ENCODE measurements at places on chromosomes 16 and 17.
A peak's percentile ranks its signal among the peaks of the same experiment; 100 is the strongest.

DNA sequence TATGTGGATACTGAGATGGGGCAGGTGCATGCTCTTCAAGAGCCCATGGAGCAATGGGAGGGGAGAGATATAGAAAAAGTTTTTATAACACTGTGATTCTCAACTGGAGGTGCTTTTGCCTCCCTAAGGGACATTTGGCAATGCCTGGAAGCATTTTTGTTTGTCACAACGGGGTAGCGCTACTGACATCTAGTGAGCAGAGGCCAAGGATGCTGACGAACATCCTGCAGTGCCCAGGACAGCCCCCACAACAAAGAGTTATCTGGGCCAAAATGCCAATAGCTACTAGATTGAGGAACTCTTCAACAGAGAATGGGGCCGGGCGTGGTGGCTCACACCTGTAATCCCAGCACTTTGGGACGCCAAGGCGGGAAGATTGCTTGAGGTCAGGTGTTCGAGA, 67.2 kb upstream of the CLEC3A start:
- no peak for DNase-seq

DNA sequence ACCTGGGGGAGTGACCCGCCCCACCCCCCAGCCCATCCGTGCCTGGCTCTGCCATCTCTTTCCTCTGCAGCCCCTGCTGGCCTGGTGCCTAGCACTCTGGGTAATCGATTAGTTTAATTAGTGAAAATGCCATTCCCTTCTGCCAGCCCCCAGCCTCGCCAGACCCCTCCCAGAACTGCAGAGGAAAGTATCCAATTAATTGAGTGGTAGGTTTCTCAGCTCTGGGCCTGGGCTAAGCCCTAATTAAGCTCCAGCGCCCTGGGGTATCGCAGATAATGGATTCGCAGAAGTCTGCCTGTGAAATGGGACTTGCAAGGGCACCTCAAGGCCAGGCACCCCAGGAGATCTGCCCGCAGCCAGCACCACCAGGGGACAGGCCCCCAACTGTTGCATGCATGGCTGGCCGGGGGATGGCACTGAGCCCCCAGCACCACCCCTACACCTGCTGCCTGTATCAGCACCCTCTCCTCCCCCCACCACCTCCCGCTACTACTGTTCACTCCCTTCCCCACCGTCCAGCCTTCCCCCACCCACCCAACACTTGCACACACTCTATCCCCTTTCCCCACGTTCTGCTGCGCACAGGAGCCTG, 19.7 kb upstream of the SPPL2C start:
- DNase-seq, result no peak

DNA sequence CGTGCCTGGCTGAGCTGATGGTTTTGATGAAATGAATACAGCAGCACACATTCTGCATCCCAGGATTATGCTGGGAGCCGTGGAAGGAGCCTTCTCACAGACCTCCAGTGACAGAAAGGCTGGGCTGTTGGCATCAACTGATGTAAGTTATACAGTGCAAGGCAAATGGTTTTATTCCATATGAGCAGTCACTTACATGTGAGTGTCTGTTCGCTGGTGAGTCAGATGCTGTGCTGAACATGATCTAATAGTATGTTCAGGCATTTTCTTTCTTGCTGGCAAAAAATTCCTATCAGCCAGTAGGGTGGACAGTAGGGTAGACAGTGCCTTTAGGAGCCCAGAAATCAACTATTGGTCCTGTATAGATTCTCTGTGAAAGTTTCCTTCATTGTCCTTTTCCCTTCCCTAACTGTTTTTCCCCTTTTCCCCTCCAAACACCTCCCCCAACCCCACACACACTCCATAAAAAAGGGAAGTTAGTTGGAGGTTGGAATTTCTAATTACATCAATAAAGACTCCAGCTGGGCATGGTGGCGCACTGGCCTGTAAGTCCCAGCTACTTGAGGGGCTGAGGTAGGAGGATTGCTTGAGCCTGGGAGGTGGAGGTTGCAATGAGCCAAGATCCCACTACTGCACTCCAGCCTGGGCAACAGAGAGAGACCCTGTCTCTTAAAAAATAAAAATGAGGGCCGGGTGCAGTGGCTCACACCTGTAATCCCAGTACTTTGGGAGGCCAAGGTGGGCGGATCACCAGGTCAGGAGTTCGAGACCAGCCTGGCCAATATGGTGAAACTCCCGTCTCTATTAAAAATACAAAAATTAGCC, 36.2 kb downstream of the LDHD start:
- peak; percentile 46 for DNase-seq

- DNase-seq, result peak; percentile 61
These were observed 924 bp downstream of the ZNF598 start for GRCh38 chr16:2008631-2009163.

- peak; percentile 60 for DNase-seq
These were observed 17.7 kb downstream of the SLC16A3 start for GRCh38 chr17:82246365-82247181.

- no peak for DNase-seq
These were observed 17.5 kb downstream of the GRIN2C start for GRCh38 chr17:74842146-74842598.

DNA sequence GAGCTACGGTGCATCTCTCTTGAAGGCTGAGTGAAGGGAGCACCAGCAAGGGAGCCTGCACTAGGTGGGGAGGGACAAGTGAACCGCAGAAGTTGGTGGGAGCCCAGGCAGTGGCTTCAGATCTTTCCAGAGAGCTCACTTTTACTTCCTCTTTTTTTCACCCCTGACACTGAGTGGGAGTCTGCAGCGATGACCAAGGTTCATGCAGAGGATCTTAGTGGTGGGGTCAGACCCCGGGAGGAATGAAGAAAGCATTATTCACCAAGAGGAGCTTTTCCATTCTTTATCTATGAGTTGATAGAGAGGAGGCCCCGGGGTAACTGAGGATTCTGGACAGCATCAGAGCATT, 3.0 kb upstream of the CCL2 start:
- no peak for DNase-seq

GRCh38 chr17:47808830-47809480, 12.6 kb downstream of the OSBPL7 start:
- DNase-seq, result no peak

DNA sequence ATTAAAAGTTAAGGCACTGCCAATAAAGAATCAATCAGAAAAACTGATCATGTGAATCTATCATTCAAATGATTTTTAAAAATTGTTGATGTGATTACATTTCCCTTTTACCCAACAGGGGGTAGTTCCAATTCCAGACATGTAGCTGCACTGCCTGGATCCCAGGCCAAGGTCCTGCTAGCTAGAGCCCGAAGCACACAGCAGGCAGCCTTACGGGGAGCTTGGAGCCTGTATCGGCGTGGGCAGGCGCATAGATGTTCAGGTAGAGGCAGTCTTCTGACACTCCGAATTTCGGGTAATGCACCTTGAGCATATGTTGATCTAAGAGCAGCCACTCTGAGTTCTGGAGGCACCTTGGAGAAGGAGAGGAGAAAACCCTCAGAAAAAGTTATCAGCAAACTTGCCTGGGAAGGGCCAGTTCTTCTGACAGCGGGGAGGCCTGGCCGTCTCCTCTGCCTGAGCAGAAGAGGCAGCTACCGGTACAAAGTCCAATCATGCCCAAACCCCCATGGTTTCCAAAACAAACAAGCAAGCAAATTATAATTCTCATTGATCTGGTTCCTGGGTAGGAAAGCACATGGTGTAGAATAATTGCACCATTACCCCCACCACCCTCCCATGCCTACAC, 3.6 kb downstream of the CES5A start:
- no peak for DNase-seq

DNA sequence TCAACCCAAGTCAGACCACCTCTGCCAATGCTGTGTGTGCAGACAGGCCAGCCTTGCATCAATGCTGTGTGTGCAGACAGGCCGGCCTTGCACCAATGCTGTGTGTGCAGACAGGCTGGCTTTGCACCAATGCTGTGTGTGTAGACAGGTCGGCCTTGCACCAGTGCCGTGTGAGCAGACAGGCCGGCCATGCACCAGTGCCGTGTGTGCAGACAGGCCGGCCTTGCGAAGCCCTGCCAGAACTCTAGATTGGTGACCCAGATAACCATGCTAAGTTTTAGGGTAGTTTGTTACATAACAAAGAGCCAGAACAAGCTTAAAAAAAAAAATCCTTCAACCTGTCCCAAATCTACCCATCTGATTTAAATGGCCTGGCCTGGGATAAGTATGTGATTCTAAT, 54.3 kb downstream of the ELAC2 start:
- no peak for DNase-seq

GRCh38 chr16:9703731-9704130, 478.5 kb downstream of the GRIN2A start:
- DNase-seq, result peak; percentile 13

- no peak for DNase-seq
These were observed 45.8 kb downstream of the WNT3 start for GRCh38 chr17:46772475-46773220.

- DNase-seq, result peak; percentile 82
These were observed 599 bp downstream of the MRC2 start for GRCh38 chr17:62627904-62628633.

GRCh38 chr17:82243648-82244412, 15.0 kb downstream of the SLC16A3 start:
- DNase-seq, result no peak

GRCh38 chr17:9363440-9364350, 211.9 kb downstream of the STX8 start:
- no peak for DNase-seq

- no peak for DNase-seq
These were observed 29.1 kb downstream of the TRIM16 start for GRCh38 chr17:15654886-15655561.

GRCh38 chr16:86651823-86652222, 73.5 kb downstream of the FOXL1 start:
- DNase-seq, result no peak

GRCh38 chr17:40791787-40792436, 7.8 kb downstream of the KRT28 start:
- DNase-seq, result peak; percentile 66

- no peak for DNase-seq
These were observed 270.1 kb upstream of the TBX2 start for GRCh38 chr17:61129267-61130254.

- DNase-seq, result no peak
These were observed 3.4 kb downstream of the DNAH9 start for GRCh38 chr17:11601661-11602060.

DNA sequence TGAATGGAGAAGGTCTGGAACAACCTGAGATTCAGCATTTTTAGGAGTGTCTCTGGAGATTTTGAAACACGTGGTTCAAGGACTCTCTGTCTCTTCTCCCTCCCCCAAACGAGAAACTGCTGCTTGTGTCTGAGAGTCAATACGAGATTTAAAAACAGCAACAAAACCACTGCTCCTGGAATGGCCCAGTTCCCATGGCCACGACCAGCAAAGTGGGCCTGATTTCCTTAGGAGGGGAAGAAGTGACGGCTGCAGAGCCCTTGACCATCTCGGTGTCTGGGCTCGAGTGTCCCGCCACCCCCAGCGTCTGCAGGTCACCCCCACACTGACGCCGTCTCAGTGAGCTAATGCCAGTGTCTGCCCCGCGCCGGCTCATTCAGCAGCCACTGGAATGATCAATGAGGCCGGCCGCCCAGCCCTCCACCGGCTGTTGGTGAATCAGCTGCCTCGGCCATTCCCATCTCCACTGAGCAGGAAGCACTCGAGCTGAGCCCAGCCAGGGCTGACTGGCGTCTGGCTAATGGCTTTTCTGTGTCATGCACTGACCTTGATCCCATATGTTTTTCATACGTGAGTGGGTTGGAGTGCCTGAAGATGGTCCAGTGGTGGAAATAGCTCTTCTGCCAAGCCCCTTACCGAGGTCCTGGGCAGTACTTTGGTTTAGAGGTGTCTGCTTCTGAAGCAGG, 151.8 kb downstream of the PITPNC1 start:
- DNase-seq, result peak; percentile 81

DNA sequence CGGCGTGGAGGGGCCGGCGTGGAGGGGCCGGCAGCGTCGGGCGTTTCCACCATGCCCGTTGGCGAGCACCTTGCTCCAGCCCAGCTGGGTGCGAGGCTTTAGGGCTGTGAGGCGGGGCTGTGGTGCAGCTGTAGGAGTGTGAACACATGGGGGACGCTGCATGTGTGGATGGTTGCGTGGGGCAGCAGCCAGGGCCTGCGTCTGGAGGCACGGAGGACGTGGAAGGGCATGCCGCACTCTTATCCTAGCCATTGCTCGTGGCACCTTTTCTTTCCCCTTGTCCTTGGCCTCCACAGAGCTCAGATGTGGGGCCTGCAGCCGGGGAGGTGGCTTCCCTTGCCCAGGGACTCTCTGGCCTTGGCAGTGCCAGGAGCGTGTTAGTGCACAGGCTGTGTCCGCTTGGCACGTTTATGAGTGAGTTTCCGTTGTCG, 47.8 kb downstream of the PDPK1 start:
- no peak for DNase-seq

GRCh38 chr16:67883872-67884261, 818 bp upstream of the NRN1L start:
- DNase-seq, result peak; percentile 40

DNA sequence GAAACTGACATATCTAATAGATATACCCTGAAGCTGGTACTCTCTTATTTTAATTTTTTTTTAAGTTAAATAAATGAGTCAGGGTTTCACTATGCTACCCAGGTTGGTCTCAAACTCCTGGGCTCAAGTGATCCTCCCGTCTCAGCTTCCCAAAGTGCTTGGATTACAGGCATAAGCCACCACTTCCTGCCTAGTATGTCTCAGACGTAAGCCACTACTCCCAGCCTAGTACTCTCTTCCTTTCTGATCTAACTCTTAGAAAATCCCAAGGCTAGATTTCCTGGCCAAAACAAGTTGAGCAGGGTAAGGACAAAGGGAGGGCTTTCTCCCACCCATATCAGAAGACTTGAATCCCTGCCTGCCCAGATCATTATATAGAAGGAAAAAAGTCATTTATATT, 33.7 kb downstream of the HOXB1 start:
- peak; percentile 38 for DNase-seq

DNA sequence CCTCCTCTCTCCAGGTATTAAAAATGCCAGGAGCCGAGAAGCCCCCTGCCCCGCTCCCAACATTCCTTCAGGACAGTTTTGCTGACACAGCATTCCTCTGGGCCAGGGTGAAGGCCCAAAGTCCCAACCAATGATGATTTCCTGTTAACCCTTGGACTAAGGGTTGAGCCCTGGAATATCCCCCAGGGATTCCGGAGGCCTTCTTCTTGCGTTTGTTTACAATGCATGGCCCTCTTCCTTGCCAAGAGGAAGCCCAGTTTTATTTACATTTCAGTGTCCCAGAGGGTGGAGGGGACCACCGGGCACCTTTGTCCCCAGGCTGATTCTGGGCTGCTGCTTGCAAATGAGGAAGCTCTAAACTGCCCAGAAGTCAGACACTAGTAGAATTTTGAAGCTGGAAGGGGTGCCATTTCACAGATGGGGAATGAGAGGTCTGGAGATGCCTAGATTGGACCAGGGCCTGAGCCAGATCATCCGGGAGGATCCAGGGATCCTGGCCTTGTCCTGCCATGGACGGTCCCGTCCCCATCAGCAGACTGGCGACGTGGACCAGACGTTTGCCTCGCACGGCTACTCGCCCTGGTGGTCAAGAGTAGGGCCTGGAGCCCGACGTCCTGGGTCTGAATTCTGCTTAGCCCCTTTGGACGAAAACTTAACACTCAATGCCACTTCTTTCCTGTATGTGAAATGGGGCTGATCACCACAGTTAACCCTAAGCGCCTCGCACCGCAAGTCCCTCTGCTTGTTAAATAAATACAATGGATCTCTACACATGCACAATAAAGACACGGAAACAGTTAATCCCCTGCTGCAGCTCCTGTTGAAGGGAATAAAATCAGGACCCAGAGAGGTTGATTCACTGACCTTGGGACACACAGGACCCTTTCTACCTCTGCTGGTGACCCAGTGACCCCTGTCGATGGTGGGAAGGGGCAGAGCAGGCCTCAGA, 55.6 kb upstream of the CIBAR2 start:
- no peak for DNase-seq
